ENCODE measurements at places on chromosomes 7 and 10. TPM values are rescaled to one million over a fixed set of nuclear protein-coding genes. Genes with fewer than 3 reads are reported as not detected.

The CLDN3 gene
- not detected for total RNA-seq

The CALML3 gene
- total RNA-seq = not detected

The ADCY1 gene
- total RNA-seq = 0.53 TPM

The STEAP1B gene
- total RNA-seq = 1.1 TPM

The CDC14C gene
- total RNA-seq = not detected

The LIPN gene
- total RNA-seq = not detected

The ABCB4 gene
- total RNA-seq = not detected

The ZNF853 gene
- 0.60 TPM for total RNA-seq

The LMTK2 gene
- 12.5 TPM for total RNA-seq

The KAZALD1 gene
- 0.48 TPM for total RNA-seq

The SCIN gene
- not detected for total RNA-seq

Data from activated naive CD4-positive, alpha-beta T cell treated with anti-CD3 and anti-CD28 coated beads, Interleukin-2, amount 10 ng/mL, durations not matched to agents 5 hours and 36 hours (primary cell).